ENCODE measurements at places on chromosomes 7 and 10.

GRCh38 chr7:43639858-43640491 lies 57.1 kb downstream of the STK17A start:
- DNase-seq = no peak

- no peak for DNase-seq
These were observed 82.2 kb upstream of the GPR22 start for GRCh38 chr7:107387573-107388219.

GRCh38 chr7:151592330-151592729 lies 72.6 kb upstream of the RHEB start:
- no peak for DNase-seq

- DNase-seq = no peak
These were observed 41.6 kb upstream of the LHFPL3 start for GRCh38 chr7:104286839-104287238.

DNA sequence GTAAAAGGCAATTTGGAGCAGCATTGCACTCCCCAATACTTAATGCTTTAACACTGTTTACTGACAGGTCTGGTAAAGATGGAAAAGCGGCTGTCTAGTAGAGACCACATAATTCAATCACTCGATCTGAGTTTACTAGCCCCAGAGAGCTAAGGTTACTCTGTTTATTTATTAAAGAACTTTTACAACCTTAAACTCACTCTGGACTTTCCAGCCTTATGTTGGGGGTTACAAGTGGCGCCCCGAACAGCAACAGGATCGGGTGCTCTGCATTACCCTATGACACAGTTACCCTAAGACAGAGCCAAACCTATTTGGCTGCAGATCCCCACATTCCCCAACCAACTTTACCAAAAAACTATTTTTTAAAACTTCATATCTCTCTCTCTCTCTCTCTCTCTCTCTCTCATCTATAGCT lies 43.9 kb downstream of the MRPS24 start:
- DNase-seq = no peak

DNA sequence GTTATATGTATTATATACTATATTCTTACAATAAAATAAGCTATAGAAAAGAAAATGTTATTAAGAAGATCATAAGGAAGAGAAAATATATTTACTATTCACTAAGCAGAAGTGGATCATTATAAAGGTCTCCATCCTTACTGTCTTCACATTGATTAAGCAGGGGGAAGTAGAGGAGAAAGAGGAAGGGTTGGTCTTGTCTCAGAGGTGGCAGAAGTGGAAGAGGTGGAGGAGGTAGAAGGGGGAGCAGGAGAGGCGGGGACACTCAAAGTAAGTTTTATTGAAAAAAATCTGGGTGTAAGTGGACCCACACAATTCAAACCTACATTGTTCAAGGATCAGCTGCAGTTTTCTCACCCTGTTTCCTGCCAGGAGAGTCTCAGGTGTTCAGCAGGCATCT lies 28.9 kb upstream of the ERCC6 start:
- DNase-seq = no peak

DNA sequence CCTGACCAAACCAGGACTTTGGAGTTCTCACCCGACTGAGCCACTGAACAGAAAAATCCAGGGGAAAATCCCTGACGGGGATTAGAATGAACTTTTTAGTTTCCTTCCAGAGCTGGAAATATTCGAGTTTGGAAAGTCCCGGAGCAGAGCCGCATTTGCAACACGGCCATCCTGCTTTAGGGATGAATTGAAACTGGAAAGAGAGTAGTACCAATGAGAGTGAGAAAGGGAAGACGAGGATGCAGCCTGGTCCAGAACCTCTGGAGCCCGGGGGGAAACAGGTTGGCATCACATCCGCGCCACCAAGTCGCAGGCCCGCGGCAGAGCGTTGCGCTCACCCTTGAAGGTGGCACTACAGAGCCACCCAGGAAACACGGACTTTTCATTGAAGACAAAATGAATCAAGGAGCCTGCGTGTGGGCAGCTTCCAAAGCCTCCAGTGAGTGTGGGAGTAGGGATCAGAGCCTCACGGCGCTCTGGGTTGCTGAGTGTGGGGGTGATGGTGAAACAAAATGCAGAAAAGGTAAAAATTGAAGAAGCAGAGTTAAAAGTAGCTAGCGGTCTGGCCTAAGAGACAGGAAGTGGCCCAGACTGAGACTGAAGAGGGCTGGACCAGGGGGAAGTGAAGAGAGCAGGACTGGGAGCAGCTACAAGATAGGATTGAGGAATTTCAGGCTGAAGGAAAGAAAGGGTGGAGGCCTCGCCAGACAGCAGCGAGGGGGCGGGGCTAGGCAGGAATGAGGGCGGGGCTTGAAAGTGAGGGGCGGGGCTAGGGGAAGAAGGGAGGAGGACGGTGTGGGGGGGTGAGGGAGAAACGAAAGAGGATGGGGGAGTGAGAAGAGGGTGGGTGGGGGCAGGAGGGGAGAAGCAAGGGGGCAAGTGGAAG lies 1.8 kb downstream of the SMURF1 start:
- peak; percentile 25 for DNase-seq

DNA sequence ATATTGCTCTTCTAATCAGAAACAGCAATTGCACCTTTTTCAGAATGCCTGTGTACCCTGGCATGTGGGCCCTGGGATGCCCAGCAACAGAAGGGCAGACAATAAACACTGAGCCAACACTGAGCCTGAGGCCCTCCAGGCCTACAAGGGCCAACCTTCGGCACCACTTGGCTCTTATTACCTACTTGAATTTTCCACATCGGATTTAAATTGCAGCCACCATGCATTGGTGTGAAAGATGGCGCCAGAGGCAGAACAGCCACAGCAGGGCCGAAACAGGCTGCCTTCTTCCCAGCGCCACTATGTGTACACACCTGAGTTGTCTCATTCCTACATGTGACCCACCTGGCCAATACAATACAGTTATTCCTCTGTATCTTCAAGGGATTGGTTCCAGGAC lies 51.4 kb upstream of the EZH2 start:
- no peak for DNase-seq

- peak; percentile 41 for DNase-seq
These were observed at the start of gene RNLS for GRCh38 chr10:88582806-88583583. TSS of gene RNLS (minus strand) at chr10:88583318.

DNA sequence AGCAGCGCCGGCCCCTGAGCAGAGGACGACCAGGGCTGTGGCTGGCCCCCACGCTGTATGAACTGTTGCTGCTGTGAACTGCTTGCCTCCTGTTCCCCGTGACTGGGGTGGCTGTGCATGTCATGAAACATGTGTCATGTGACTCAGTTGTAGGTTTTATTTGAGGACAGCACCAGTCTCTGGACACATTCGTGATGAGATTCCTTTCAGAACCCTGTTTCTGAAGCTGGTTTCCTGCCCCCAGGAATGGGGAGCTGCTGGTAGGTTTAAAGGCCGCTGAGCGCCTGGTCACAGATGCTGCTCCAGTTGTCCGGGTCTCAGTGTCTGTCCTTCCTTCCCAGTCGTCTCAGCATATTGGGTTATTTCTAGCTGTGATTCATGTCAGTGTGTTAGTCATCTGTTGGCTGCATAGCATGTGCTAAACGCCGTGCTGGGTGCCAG lies 79.1 kb upstream of the PPIF start:
- DNase-seq = no peak

DNA sequence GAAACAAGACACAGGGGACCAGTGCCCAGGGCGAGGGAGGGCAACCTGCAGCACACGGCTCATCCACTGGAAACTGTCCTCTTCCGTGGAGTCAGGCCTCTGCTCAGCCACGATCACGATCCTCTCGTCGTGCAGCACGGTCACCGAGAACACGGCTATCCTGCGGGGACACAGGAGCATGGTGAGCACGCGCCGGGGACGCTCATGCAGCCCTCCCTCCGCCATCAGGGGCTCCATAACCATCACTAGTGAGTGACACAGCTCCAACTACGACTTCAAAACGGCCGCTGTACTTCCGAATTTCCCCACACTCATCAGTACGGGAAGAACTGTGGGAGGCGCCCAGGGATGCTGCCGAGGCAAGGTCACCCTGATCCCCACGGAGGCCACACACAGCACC lies 227.9 kb downstream of the ZMYND11 start:
- DNase-seq = no peak

GRCh38 chr10:51204066-51204465 lies 129.8 kb downstream of the PRKG1 start:
- no peak for DNase-seq

DNA sequence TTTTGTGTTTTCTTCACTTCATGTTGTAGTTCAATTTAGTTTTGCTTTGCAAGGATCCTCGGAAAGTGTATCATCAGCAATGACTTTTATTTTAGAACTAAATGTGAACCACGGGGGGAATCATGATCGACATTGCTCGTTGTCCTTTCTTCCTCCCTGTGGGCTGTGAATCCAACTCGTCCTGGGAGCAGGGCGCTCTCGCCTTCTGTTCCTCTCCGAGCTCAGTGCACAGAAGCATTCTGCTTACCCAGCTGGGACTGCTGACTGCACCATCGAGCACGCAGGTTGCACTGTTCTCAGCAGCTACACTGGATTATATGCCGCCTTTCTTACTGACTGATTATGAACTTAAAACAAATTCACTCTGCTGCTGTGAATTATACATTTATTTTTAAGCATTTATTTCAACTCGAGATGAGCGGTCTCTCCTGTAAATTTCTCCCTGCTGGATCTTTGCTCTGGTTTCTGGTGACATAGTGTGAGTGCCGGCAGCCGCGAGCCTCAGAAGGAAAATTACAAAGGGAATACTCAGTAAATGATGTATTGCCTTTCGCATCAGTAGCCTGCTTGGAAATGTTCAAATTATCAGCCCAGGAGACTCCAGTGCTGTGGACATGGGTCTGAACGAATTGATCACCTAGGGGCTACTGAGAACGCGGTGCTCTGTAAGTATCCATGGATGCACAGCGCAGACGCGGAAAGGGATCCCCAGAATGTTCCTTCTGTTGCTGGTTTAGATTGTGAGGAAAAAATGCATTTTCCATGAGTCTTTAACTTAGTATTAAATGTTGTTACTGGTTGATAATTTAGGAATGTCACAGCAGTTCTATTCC lies 92.6 kb downstream of the PTPRE start:
- DNase-seq = no peak

DNA sequence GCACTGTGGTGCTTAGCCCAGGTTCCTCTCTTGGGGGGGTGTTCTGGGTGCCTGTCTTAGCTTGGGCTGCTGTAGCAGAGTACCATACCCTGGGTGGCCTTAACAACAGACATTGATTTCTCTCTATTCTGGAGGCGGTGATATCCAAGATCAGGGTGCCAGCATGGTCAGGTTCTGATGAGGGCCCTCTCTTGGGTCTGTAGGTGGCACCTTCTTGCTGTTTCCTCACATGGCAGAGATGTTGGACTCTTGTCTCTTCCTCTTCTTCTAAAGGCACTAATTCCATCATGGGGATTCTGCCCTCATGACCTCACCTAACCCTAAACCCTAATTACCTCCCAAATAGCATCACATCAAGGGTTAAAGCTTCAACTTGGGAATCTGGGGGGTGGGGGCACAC lies 19.9 kb upstream of the CRHR2 start:
- no peak for DNase-seq

DNA sequence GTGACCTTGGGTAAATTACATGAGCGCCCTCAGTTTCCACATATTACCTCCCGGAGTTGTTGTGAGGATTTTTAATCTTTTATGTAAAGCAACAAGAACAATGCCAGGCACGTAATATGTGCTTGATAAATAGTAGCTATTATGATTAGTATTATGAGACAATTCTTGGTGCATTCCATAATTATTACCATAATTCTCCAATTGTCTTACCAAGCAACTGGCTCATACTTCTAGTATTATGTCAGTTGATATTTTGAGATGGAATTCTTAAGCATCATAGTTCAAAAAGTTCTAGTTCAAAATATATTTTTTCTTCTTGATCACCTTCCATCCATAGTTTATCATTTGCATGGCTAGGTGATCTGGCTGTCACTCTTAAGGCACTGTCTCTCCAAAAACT lies 259.0 kb downstream of the BBS9 start:
- no peak for DNase-seq

DNA sequence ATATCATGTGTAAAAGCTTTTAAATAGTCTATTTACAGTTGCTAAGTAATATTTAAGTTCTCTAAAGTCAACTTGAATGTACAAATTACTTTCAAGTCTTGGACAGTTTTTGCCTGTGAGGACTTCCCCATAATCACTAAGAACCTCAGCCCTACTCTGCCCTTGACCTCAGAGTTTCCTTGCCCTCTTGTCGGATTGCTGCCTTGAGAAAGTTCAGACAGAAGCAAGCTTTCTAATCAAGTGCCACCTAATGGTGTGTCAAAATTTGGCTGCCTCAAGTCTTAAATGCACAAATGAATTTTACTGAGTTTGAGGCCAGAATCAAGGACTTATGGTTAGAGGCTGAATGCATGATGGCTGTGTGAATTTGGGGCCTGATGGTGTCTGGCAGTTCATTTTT lies 88.3 kb upstream of the KAT6B start:
- no peak for DNase-seq

DNA sequence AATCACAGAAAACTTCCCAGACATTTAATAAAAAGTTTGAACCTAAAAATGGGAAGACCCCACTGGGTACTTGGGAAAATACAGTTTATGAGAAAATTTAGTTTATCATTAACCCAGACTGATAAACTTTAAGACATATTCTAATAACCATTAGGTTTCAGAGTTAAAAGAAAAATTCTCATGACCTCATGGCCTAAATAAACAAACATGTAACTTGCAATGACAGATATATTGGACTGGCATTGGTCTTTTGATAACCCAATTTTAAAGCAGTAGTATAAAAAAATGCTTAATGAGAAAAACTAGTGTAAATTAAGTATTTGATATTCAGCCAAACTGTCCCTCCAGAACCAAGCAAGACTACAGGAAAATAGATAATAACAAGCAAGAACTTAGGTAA lies 67.0 kb upstream of the ZNF804B start:
- no peak for DNase-seq

GRCh38 chr10:3850999-3851937 lies 66.3 kb upstream of the KLF6 start:
- DNase-seq = no peak

- no peak for DNase-seq
These were observed 147.0 kb downstream of the HBP1 start for GRCh38 chr7:107315716-107316220.

- no peak for DNase-seq
These were observed 326.6 kb downstream of the RPS24 start for GRCh38 chr10:78360284-78360683.

GRCh38 chr10:75428434-75429158 lies 2.8 kb upstream of the LRMDA start:
- DNase-seq = no peak

GRCh38 chr7:106257752-106258151 lies 27.0 kb downstream of the NAMPT start:
- DNase-seq = no peak

DNA sequence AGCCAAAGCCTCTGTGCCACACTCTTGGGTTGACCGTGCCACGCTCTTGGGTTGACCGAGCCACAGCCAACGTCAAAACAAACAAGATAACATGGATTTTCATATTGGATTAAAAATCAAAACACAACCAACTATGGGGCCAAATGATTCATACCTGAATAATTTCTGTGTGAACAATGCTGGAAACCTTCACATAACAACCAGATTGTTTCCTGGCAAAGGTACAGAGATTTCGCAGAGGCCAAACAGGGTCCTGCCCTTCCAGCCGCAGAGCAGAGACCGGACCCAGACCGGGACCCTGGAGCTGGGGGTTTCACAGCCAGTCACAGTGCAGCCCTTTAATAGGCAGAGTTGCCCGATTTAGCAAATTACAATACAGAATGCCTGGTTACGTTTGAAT lies 40.5 kb downstream of the ITIH5 start:
- no peak for DNase-seq

- no peak for DNase-seq
These were observed 1.8 kb downstream of the CC2D2B start for GRCh38 chr10:95909561-95909960.
